ENCODE measurements at places on chromosomes 13 and 19. TPM values are rescaled to one million over a fixed set of nuclear protein-coding genes. Genes with fewer than 3 reads are reported as not detected.

GRCh38 chr19:18629166-18630088 lies 7.4 kb upstream of the KLHL26 start:
- DNase-seq: peak; percentile 41

DNA sequence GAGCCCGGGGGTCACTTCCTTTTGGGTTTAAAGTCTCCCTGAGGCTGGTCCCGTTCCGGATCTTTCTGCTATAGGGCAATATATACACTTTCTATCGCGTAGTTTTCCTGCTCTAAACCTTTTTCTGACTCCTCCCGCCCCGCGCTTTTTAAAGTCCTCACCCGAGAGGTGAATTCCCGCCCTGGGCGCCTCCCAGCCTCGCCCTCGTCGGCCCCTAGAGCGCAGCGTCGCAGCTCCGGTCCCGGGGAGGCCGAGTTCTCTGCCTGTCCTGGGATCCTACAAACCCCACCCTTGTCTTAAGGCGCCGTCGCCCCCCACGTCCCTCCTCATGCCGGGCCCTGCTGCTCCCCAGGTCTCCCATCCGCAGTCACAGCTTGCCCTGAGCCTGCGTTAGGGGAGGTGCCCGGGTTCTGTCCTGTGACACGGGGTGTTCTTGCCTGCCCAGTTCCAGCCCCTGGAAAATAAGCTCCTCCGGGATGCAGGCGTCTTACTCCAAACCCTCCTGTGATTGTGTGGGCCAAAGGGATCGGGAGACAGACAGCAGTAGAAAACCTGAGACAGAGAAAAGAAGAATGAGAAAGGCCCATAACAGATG lies 491 bp downstream of the ZNF525 start:
- no peak for DNase-seq

Gene NMRK2
- total RNA-seq: not detected

- DNase-seq: no peak
Measured at GRCh38 chr13:50466456-50466855, 377.0 kb downstream of the DLEU7 start.

Gene PABPC3
- total RNA-seq: under 0.01 TPM

GRCh38 chr19:31139871-31140505 lies 209.2 kb downstream of the TSHZ3 start:
- peak; percentile 37 for DNase-seq

DNA sequence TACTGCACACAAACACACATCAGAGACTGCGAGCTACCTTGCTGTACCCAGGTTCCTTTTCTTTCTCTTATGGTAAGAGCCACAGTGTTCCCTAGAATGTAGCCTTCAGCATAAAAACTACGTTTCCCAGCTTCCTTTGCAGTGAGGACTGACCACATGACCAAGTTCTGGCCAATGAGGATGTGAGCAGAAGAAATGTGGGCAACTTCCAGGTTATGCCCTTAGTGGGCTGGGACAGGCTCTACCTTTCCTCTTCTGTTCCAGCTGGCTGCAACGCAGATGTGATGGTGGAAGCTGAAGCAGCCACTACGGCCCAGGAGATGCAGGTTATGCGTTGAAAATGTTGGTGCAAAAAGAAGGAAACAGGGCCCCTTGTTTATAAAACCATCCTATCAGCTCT lies 27.5 kb downstream of the VRK3 start:
- DNase-seq: peak; percentile 23

Gene FARP1
- total RNA-seq: 125 TPM

- no peak for DNase-seq
Measured at GRCh38 chr13:49030213-49030612, 54.5 kb downstream of the FNDC3A start.

- no peak for DNase-seq
Measured at GRCh38 chr19:42271045-42271419, 2.0 kb downstream of the CIC start.

Gene ZFP14
- total RNA-seq: 2.6 TPM

Gene LMTK3
- total RNA-seq: 0.32 TPM

DNA sequence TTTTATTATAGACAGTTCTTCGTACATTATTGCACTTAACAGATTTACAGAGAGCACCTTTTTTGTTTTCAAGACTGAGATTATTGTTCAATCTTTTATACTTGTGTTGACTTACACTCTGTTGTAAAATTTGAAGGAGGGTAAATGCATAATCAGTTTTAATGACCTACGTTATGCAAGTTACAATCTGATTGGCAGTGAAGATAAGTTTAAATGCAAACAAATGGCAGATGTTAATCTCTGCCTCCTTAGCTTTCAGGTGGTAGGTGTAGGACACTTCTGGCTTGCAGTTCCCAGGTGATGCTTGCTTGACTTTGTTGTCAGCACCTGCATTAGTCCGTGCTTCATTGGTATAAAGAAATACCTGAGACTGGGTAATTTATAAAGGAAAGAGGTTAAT lies 424.9 kb downstream of the FGF9 start:
- no peak for DNase-seq

DNA sequence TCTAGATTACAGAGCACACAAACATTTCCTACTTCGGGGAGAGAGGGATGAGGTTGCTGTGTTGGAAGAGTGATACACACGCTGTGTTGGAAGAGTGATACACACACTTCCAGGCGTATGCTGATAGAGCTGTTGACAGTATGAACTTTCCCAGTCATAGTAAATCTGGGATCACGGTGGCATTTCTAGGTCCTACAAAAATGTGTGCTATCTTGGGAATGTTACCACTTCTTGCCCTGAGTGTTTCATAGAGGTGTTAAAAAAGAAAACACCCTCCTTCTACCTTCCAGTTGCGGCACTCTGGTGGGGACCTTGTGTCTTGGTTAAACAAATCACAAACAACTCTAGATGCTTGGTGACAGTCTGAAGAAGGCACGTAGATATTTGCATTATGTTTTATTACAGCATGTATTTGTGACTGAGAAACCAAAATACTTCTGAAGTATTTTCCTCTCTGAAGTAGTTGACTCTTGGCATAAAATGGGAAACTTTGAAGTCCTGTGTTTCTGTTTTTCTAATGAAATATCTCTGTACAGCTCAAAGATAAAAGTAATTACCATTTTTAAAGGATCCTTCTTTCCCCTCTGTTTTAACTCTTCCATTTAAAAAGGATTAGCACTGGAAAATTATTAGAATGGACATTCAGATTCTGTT lies 52.5 kb downstream of the ARHGAP35 start:
- no peak for DNase-seq

DNA sequence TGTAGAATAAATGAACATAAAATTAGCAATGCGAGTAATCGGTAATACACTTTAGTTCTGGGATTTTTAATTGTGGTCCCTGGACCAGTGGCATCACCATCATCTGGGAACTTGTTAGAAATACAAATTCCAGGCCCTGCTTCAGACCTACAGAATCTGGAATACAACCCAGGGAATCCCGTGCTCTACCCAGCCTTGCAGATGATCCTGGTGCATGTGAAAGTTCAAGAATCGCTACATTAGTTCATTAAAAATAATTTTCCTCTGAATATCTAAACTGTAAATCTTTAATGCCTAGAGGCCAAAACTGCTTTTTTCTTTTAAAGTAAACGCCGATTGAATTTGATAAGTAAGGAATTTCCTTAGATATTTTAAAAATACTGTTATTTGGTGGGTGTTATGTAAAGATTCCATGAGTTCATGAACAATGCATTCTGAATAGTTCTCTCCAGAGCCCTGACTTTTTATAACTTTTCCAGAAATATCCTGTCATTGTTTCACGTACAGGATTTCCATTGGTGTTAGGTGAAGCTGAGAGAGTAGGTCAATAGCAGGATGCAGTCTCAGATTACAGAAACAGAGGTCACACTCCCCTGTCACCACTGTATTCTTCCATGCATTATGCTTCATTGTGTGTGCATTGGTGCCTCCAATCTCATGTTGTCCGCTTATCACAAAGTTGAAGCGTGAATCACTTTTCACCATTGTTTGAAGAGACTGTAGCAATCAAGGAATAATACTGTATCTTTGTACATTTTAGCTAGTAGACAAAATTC lies 596.5 kb upstream of the KLF12 start:
- no peak for DNase-seq

- no peak for DNase-seq
Measured at GRCh38 chr13:34914416-34914815, 27.7 kb upstream of the NBEA start.

DNA sequence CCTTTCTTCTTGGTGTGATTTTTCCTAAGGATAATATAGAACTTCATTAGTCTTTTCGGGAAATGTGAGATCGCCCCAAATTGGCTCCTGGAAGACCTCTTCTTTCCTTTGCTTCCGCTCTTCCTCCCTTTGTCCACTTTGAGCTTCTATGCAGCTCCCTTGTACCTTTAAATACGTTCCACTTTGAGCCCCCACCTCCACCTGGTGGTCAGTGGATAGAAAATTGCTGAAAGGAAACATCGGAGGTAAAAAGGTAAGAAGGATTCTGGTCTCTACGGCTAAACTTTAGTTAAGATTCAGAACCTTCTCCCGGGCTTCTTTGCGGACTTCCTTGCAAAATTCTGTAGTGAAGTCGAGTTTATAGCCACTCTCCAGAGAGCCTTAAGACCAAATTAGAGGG lies 55.0 kb upstream of the TM9SF2 start:
- no peak for DNase-seq

Gene CATSPERD
- total RNA-seq: not detected

GRCh38 chr13:27997904-27998522 lies 9.5 kb upstream of the URAD start:
- DNase-seq: peak; percentile 34

DNA sequence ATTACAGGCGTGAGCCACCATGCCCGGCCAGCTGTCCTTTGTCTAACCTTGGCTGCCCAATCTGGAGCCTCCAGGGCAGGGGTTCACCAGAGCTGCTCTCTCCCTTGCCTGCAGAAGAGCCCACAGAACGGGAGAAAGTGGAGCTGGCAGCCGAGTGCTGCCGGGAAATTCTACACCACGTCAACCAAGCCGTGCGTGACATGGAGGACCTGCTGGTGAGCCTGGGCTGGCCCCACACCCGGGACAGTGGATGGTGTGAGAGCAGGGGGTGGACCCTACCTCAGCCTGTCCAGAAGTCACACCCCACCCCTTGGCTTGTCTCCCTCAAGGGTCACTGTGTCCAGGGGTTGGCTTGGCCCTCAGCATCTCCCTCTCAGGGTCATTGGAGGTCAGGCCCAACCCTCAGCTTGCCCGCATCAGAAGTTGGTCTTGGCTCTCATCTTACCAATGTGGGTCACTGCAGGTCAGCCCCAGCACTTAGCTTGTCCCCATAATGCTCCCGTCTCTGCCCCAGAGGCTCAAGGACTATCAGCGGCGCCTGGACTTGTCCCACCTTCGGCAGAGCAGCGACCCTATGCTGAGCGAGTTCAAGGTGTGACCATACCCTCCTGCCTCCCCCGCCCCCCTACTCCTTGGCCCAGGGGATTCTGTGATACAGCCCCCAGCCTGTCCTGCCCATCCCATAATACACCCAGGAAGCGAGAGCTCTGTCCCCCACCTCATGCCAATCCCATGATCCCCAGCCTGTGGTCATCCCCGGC lies 20.4 kb downstream of the ARHGEF1 start:
- DNase-seq: no peak

Gene NDUFA7
- 9.1 TPM for total RNA-seq

DNA sequence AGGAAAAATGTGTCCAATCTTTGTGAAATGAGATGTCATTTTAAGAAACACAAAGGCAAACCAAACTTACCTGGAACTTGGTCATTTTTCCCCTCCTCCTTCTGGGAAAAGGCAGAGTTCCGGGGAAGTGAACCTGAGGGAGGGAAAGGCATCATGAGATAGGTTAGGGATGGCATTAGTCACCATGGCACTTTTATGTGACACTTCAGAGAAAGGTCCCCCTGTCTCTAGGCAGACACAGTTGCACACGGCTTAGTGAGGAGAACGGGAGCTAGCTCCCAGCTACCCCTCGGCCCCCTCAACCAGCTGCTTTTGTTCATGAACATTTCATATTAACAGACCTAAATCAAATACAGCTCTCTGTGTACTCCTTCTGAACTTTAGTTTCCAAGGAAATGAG lies 1.5 kb downstream of the ZNF235 start:
- DNase-seq: no peak

DNA sequence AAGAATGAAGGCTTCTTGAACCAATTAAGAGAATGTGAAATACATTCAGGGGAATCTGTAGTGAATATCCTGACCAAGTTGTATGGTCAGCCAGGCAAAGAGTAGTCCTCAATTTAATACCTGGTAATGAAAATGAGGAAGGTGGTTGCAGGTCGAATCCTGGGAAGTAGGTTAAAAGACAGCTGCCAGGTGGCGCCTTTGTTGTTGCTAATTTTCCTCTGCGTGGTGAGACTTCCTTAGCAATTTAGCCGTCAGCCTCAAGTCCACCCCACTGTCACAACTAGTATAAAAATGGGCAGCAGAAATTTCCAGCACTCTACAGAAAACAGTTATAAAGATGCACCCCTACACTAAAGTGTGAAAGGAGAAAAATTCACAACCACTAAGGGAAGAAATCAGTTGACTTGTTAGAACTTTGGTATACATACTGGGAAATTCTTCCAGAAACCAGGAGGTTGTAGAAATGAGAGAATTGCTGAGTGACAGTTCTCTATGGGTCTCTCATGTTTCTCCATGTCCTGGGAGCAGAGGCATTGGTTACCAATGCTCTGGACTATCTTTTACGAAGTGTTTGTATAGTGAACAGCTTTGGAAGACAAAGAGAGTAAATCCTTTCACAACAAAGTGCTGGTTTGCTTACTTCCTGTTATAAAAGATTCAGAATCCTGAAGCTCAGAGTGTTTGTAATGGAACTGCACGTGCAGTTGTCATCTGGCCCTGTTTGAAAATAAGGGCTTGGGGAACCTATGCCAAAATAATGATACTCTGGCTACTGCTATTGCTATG lies 235.9 kb downstream of the NHLRC3 start:
- peak; percentile 11 for DNase-seq

Gene ITGBL1
- 42.5 TPM for total RNA-seq

DNA sequence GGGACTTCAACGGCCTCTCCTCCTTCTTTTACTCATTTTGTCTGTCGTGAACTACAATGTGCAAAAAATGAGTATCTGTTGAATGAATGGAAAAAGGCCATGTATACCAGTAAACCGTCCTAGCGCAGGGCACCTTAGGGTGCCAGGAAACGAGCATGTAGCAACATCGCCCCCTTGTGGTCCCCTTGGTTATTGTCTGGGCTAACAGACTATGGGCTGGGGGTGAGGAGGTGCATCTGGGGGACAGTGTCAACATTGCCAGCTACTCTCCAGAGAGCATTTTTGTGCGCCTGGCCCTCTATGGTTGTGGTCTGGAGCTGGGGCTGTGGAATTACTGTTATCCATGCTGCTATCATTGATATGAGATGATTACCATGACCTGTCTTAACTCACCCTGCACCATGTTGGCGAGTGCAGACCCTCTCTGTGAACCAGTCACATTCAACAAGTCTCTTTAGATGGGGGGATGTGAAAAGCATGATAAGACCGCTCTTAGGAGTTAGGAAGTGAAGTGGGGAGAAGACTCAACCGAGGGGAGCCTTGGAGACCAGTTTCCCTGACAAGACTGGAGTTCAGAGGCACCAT lies 22.8 kb upstream of the SIGLEC11 start:
- peak; percentile 53 for DNase-seq

GRCh38 chr19:44817725-44818465 lies 9.0 kb downstream of the BCAM start:
- no peak for DNase-seq

Measured in fibroblast of villous mesenchyme (primary cell).